ENCODE measurements at places on chromosomes 11 and 22.

DNA sequence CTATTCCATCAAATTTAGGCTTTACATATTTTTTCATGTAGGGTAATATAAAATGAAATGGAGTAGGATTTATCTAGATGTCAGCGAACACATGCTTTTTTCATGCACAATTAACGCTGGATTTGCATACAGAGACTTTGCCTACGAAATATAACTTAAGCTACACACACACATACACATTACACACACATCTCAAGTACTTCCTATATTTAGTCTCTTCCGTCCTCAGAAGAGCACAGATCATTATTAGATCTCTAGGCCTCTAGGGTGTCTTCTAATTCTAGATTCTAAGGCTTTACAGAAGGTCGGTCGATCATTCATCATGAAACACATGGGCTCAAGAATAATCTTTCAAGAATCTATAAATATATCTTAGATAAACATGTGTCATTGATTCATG lies 3.8 kb upstream of the MS4A13 start:
- no peak for DNase-seq

GRCh38 chr11:44574610-44575287 lies 9.3 kb downstream of the CD82 start:
- no peak for DNase-seq

DNA sequence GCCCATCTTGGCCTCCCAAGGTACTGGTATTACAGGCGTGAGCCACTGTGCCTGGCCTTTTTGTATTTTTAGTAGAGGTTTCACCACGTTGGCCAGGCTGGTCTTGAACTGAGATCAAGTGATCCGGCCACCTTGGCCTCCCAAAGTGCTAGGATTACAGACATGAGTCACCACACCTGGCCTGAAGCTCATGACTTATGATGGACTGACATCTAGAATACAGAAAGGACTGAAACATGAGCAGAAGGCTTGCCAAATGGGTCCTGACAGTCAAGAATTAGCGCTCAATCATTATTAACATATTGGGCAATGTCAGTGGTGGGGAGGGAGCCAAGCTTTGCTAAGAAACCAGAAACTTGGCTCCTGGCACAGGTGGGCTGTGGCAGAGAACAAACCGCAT lies 5.0 kb downstream of the FADS1 start:
- no peak for DNase-seq

- DNase-seq = no peak
Measured at GRCh38 chr11:132048040-132048439, 677.6 kb downstream of the NTM start.

GRCh38 chr22:22362936-22363335 lies 118.3 kb downstream of the VPREB1 start:
- DNase-seq = no peak

GRCh38 chr11:73151416-73151815 lies 9.3 kb upstream of the FCHSD2 start:
- no peak for DNase-seq
